Fibroblast of skin of right biceps (primary cell): ENCODE measurements at places on chromosomes 3 and 15.

- DNase-seq, result peak; percentile 99
Measured at GRCh38 chr3:194598771-194599557, 34.3 kb downstream of the TMEM44 start.

DNA sequence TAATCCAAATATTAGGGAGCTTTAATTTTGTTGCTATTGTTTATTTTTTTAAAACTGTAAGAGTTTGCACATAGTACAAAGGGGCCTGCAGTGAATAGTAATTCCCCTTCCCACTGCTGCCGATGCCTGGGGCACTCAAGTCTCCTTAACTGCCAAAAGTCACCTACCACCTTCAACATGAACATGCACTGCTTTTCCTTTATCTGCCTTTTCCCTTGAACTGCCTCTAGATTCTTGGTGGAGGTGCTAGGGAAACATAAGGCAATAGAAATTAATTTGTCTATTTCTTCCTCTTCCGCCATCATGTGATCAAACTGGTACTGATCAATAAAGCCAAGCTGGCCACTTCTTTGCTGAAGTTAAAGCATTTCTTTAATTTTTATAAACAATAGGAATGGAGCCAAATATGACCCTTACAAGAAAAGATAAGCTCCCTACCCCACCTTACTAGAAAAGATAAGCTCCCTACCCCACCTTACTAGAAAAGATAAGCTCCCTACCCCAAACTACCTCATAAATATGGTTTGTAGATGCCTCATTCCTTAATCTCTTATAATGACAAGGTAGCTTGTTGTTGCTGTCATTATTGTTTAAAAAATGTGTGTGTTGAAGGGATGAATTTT lies 17.4 kb upstream of the ACAP2 start:
- no peak for DNase-seq

GRCh38 chr3:66227915-66228314 lies 7.1 kb downstream of the SLC25A26 start:
- DNase-seq, result no peak

GRCh38 chr3:11457135-11457534 lies 184.9 kb downstream of the ATG7 start:
- DNase-seq, result no peak

- DNase-seq, result no peak
Measured at GRCh38 chr3:108757404-108757982, at the start of gene RETNLB. Gene RETNLB, minus strand, starts transcription at chr3:108757410. Its CDS starts 225 bp downstream, at chr3:108757185.
